ENCODE measurements at places on chromosomes 6 and 20. TPM values are rescaled to one million over a fixed set of nuclear protein-coding genes. Genes with fewer than 3 reads are reported as not detected.

- DNase-seq, result no peak
Measured at GRCh38 chr20:4230651-4231050, 215.3 kb upstream of the RNF24 start.

COX4I2 gene
- total RNA-seq, result 61.4 TPM

GSTA3 gene
- not detected for total RNA-seq

DNA sequence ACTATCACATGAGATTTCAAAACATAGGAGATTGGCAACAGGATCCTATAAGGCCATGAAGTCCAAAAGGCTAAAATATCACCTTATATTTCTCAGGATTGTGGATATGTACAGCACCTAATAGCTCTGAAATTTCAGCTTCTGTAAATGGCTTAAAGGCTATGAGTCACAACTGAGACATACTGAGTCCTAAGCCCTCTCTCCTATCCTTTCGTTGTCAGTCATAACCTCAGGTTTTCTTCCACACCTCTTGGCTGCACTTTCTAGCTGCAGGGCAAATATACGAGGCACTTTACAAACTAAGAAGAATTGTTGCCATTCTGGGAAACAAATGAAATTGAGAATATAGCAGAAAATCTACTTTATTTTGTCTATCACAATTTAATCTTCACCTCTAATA lies 969.9 kb upstream of the EPHA7 start:
- DNase-seq, result no peak

GPR6 gene
- not detected for total RNA-seq

DNA sequence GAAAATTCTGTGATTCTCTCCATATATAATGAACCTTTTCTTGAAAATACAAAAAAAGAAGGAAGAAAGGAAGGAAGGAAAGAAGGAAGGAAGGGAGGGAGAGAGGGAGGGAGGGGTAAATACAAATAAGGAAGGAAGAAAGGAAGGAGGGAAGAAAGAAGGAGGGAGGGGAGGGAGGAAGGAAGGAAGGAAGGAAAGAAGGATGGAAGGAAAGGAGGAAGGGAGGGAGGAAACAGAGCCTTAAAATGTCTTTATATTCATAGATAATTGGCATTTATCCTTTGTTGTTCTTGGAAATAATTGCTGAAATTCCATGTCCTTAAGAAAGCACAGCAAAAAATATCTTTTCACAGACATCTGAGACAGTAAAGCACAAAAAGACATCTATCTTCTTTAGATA lies 40.3 kb downstream of the SAMD3 start:
- no peak for DNase-seq

GRCh38 chr6:30171677-30172471 lies 8.5 kb downstream of the TRIM15 start:
- no peak for DNase-seq

PROKR2 gene
- total RNA-seq, result not detected

MYO6 gene
- 3.7 TPM for total RNA-seq

GRCh38 chr20:51899674-51900073 lies 97.4 kb upstream of the SALL4 start:
- DNase-seq, result no peak

HLA-DRB5 gene
- 19.9 TPM for total RNA-seq

Data from ascending aorta (tissue), 2 donors.